ENCODE measurements at places on chromosomes 6 and 20.
A peak's percentile ranks its signal among the peaks of the same experiment; 100 is the strongest.

- no peak for DNase-seq
Measured at GRCh38 chr6:149473080-149474052, 11.4 kb downstream of the ZC3H12D start.

GRCh38 chr6:161445021-161445799 is 171.3 kb upstream of the AGPAT4 start:
- peak; percentile 62 for DNase-seq

GRCh38 chr6:47464052-47464451 is 13.5 kb upstream of the CD2AP start:
- peak; percentile 27 for DNase-seq

DNA sequence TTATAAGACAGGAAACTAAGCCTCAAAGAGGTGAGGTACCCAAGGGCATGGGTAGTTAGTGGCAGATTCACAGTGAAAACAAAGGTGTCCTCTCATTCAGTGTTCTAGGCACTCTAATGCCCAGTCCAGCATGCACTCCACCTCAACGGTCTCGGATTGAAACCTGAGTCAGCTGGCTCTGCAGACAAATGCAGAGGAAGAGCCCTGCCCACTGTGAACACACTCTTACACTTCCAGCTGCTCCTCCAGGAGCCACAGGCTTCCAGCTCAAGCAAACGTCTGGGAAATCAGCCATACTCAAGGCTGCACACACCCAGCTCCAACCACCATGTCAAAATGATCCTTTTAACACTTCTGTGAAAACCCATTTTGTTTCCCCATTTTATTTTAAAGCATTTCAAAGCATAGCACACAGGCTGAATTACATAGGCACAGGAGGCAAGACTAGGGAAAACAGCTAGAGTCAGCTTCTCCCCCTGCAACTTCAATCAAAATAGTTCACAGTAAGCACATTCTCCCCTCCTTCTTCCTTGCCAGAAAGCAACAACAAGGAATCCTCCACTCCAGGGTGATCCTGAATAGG is 3.0 kb upstream of the IL17A start:
- DNase-seq, result no peak

GRCh38 chr20:57677584-57677982 is 32.2 kb downstream of the PMEPA1 start:
- DNase-seq, result no peak

Data from M059J (cell line).